ENCODE measurements at places on chromosomes 2 and 18.

DNA sequence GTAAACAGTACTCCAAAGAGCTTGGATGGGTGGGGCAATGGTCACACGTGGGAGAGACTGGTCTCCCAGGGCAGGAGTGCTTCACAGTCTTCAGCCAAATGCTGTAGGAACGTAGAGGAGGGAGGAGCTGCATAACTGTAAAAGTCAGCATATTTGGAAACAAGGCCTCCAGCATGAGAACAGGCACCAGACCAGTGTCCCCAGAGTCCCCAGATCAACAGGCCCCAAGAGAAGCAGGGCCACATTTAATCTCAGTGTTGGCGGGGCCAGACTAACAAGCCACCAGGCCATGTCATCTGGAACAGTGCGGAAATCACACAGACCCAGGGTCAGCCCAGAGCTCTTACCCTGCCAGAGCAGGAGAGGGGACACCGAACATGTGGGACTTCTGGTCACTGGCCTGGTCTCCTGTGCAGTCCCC, 63.2 kb downstream of the ADCY3 start:
- DNase-seq: no peak

DNA sequence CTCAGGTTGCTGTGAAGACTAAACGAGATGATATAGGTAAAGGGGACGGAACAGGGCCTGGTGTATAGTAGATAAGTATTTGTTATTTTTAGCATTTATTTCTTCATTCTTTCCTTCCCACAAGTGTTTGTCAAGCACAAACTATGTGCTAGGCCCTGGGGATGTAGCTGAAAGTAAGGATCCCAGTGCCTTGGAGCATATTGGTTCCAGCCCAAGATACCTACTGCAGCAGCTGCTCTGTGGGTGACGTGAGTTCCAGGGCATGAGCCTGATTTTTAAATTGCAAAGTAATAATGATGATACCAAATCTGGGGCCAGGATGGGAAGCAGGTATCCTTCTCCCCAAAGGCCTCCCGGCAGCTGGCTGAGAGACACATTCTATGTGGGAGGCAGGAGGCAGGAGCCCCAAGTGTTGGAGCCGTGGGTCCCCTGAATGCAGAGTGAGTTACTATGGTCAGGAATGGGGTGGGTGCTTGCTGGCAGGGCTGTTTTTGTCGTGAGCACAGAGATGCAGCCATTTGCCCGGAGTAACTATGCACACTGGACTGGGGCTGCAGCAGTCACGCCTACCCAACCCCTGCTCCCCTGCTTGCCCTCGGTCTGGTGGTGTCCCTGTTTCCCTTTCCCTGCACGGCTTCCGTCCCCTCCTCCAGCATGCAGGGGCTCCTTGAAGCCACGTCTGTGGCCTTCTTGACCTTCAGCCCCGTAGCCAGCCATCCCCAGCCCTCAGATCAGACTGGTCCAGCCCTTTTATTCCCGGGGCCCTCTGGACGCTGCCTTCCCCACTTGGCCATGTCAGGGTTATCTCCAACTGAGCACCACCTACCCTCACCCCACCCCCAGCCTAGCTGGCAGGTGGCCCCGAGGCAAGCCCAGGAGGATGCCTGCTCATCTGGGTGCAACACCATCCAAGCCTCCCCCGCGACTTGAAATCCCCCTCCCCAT, 52.4 kb downstream of the INHBB start:
- no peak for DNase-seq

DNA sequence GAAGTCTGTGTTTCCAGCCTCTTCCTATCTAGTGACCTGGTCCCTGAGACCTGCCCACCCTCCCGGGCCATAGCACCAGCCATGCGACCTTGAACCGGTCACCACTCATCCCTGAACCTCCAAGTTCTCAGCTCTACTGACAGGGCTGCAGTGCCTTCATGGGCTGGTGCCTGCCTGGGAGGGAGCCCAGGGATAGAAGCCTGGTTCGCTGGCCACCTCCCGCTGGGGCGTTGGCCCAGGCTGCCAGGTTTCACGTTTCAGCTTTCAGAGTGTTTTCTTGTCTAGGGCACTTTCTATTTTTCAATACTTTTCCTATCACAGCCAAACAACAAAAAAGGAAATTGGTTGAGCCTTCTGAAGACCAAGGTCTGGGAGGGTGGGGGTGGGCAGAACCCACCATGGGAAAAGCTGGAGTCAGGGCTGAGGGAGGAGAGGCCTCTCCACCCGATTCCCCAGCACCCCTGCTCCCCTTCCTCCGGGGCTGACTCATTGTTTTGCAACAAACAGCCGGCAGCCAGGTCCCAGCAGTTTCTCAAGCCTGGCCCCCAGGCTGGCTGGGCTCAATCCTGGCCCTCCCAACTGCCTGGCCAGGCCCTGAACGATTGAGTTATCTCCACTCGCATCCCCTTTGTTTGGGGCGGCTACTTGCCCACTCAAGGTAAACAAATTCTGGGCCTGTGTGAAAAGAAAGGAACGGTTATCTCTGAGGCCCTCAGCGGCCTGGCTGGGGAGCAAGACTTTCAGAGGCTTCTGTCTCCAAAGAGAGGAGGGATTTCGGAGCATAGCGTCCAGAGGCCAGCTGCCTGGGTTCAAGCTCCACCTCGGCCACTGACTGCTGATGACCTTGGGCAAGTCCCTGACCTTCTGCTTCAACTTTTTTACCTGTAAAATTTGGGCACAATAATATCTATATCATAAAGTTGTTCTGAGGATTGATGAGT, 47.5 kb downstream of the ZFP36L2 start:
- no peak for DNase-seq

- no peak for DNase-seq
Measured at GRCh38 chr2:237152361-237152760, 66.7 kb downstream of the COPS8 start.

DNA sequence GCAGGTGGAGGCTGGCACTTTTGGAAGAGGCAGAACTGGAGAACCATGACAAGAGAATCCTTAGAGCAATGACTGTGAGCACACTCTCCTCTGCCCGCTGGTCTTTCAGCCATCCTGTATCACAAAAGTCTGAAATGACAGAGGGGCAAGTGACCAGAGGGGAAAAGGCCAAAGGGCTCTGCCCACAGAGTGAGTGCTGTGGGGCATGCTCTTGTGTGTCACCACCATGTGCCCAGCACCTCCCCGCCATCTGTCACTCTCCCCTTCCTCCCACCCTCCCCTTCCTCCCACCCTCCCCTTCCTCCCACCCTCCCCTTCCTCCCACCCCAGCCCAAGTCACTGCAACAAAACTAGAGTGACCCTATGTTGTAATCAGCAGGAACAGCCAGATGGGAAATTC, 31.9 kb downstream of the DAW1 start:
- no peak for DNase-seq

DNA sequence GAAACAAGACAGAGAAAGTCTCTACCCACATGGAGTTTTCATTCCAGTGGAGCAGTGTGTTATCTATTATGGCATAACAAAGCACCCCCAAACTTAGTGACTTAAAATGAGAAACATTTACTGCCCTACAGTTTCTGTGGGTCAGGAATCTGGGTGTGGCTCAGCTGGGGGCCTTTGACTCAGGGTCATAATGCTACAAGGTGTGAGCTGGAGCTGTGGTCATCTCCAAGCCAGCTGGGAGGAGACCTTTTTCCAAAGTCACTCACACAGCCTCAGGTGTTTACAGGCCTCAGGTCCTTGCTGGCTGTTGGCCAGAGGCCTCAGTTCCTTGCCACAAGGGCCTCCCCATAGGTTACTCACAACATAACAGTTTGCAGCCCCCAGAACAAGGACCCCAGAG, 169.2 kb downstream of the ETAA1 start:
- DNase-seq: no peak

DNA sequence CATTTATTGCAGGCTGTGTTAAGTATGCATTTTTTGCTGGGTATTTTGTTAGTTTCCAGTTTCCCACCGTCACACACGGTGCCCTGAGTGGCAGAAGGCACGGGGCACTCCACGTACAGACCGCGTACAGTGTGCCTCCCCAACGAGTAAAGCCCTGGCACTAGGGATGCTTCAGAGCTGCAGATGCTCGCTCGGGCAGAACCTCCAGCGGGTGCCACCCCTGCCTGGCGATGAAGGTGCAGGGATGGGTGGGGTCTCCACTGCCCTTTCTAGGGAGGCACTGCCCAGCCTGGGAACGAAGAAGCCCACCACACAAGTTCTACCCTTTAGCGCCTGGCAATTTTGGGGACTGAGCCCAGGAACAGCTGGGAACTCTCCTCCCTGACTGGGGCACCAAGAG, 4.1 kb downstream of the GREB1 start:
- DNase-seq: no peak

DNA sequence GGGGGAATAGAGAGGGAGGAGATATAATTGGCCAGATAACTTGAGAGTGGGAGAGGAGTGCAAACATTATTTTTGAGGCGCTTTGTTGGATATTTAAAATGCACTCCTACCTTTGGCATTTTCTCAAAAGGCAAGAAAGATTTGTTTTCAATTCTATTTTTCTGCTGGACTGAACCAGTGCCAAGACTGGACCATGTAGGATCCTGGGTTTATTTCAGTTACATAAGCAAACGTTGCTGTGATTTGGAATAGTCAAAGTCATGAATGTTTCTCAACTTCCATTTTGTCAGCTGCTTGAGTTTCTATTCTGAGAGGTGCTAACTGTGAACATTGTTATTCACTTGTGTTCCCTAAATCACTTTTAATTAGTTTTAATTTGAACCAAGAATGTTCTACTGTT, 8.9 kb upstream of the CHRNA1 start:
- DNase-seq: no peak

GRCh38 chr2:164766954-164767320, 74.7 kb downstream of the COBLL1 start:
- DNase-seq: no peak

DNA sequence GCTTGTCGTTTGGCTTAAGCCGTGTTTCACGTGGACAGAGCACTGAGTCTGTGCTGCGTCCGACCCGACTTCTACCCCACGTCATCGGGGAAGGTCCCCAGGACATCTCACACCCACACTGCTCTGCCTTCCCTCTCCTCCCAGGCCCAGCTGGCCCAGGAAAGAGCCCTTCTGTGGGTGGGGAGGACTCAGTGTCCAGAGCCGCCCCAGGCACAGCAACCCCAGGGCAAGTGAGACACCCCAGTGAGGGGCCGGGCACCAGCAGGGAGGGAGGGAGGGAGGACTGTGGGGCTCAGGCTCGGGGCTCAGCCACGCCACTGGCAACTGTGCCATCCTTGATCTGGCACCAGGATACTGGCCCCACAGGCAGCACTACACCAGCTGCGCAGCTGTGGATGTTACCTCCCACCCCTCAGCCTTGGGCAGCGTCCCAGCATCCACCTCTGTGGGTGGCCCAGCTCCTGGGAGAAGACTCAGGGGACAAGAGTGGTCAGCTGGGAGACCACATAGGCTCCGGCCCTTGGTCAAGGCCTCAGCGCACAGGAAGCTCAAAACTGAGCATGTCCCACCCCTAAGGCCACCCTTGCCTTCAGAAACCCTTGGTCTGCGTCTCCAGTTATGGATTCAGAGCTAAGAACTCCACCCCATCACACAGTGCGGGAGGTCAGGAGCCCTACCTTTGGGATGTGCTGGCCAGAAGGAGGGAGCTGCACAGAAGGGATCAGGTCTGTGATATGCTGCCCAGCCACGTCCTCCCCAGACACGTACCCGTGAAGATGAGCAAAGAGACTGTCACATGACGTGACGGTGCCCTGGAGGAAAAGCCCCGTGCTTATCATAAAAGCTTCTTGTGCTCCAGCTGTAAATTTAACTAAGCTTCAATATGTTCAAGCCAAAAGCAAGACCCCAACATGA, 11.7 kb downstream of the PASK start:
- no peak for DNase-seq

DNA sequence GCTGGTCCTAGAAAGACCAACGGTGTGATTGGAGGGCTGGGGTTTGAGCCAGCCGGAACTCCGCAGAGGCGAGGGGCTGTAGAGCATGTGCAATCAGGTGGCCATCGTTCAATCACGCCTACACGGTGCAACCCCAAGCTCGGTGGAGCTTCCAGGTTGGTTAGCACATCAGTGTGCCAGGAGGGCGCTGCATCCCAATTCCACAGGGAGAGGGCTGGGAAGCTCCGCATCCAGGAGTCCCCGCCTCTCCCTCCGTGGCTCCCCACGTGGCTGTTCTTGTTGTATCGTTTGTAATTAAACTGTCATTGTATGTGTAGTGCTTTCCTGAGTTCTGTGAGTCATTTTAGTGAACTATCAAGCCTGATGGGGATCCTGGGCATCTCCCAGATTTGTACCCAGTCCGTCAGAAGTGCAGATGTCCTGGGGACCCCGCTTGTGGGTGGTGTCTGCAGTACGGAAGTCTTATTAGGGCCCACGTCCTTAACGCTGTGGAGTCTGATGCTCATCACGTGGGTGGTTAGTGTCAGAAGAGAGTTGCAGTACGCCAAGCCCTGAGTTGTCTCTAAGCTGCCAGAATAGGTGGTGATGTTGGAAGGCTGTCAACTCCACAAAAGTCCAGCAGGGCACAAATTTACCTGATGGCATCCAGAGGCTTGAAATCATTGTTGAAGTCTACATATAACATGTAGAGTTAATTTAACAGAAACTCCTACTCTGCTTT, 20.6 kb upstream of the AMMECR1L start:
- no peak for DNase-seq

DNA sequence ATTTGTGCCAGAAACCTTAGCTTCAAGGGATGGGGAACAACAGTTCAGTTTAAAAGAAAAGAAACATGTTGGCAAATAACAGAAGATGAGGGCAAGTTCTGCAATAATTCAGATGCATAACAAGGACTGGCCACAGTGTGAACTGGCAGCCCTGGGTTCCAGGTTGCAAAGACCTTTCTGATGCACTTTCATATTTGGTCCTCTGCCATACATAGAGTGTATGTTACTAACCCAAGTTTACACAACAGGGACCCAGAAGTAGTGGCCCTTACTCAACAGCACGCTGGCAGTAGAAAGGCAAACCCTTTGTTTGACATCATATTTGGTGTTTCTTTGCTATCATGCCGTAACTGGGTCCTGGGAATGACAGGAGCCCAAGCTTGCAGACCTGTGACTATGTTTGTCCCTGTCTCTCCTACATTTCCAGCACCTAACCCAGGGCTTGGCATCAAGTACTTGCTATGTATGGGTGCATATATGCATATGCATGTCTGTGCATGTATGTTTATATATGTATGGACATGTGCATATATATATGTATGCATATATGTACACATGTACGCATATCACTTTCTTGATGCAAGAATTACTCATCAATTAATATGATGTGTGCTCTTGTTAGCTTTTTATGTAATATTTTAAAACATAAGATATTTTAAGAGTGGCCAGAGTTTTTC, 94.3 kb downstream of the MBP start:
- no peak for DNase-seq

DNA sequence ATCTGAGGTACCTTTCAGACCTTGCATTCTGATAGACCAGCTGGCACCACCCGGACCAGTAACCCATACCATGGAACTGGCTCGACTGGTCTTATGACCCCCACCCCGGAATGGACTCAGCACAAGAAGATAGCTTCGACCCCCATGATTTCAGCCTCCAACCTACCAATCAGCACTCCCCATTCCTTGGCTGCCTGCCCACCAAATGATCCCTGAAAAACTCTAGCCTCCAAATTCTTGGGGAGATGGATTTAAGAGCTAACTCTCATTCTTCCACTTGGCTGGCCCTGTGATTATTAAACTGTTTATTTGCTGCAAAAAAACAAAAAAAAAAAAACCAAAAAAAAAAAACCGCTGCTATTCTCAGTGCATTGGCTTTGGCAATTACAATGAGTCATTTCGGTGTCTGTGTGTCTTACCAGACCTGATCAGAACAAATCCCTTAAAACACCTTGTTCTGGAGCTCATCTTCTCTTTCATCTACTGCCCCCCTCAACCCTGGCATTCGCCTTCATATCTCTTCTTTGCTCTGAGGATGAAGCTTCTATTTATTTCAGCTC, 60.1 kb upstream of the KIF5C start:
- no peak for DNase-seq
